ENCODE measurements at places on chromosomes 7 and 10.

DNA sequence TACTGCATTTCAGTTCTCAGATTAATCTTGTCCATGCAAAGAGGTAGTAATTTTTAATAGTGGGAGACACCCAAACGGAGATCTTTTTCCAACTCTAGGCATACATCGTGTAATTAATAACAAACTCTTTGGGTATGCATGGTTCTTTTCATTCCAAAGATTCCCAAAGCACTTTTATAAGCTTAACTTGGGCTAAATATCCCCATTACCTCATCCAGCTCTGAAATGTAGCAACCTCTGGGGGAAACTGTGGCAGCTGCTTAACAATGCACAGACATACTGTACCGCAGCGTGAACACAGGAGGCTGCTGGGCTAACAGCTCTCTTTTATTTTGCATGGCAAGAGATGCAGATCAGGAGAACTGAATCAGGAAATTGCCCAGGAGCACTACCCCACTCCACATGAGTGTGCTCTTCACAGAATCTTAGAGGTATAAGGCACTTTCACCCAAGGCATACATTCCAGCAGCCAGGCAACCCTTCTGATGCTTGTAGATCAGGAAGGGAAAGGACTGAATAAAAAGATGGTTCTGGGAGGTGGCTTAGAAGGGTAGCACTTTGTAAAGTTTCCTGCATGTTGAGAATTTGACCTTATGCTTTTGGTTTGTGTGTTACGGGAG lies 114.4 kb upstream of the GLI3 start:
- DNase-seq = no peak

DNA sequence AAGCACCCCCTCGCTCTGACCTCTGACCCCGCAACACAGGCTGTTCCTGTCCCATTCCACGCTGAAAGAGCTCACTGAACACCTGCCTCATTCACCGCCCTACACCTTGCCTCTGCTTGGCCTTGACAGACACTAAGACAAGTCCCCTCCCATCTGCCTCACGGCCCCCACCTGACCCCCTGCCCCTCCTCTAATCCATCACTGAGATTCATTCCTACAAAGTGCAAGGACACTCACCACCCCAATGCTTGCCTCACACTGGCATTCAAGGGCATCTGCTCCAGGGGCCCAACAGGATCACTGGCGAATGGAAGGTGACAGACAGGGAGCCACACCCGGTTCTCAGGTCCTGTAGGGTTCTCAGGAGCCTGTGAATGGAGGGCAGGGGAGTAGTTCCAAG lies 68.1 kb upstream of the NANOS1 start:
- no peak for DNase-seq

DNA sequence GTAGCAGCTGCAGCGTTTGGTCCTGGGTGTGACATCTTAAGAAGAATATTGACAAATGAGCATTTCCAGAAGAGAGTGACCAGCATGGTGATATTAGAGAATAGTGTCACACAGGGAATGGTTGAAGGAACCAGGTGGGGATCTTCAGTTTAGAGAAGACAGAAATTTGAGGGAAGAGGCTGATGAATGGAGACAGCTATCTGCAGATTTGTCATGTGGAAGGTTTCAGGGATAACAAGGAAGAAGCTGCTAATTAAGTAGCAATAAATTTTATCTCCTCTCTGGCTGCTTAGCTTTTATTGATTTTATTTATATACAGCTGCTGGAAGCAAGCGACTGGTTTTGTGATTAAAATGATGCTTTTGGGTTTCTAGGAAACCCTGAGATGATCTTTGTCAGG lies 26.0 kb downstream of the SDK1 start:
- no peak for DNase-seq

- no peak for DNase-seq
Observed at GRCh38 chr7:102843850-102844249, 69.0 kb upstream of the LRRC17 start.

DNA sequence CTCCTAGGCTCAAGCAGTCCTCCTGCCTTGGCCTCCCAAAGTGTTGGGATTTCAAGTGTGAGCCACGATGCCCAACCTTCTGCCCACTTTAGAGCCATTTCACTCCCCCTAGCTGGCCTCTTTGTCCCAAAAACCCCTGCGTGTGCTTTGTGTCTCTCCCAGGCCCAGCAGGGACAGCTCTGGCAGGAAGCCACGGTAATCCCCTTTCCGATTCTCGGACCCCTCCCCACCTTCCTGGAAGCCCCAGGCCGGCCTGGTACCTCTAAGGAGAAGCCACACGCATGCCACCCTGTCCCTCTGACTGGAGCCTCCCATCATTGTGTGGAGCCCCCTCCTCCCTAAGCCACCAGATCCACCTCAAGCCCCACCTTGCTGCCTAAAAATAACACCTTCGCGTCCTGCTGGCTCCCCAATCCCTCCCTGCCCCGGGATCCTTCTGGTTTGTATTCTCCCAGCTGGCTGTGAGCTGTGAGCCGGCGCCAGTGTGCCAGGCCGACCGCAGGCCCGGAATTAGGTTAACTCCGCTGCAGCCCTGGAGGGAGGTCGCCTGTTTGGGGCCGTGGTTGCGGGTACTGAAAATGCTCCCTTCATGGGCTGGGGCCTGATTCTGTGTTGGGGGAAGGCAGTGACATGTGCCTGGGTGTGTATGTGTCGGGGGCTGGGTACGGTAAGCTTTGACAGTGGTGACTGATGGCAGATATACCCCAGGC lies 16.4 kb upstream of the SRRM3 start:
- no peak for DNase-seq

DNA sequence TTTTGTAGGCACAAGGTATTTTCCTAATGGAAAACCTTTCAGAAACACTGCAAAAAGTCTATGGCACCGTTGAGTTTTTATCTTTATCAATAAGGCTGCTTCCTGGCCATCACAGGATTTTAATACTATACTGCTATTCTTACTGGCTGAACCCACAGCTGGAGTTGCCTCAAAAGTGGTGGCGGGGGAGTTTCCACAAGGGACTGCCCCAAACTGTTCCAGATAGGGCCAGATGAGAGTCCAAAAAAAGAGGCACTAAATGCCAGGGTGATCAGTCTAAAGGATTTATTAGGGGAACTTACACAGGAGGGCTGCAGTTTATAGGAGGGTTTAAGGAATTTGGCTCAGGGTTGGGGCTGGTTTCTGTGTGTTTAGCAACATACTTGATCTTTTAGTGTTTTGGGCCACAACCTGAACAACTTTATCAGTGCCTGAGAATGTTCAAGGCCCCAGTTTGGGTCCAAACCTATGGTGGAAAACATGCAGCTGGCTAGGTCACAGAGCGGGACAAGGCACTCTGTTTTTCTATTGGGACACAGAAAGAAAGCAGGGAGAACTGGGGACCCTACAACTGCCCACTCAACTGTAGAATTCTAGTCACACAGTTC lies 41.4 kb downstream of the STAM start:
- no peak for DNase-seq

DNA sequence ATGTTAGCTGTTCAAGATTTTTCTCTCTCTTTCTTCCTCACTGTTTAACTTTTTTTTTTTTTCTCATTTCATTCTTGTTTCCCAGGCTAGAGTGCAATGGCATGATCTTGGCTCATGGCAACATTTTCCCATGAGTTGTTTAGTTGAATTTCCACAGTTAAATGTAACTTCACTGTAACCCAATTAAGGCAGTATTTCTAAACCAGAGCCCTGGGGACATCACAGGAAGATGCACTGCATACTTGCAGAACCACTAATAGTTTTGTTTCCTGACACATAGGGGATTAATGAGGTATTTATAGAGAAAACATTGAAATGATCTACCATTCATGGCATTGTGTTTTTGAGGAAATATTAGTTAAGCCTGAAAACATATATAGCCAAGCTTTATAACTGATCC lies 795.6 kb upstream of the GHITM start:
- no peak for DNase-seq

DNA sequence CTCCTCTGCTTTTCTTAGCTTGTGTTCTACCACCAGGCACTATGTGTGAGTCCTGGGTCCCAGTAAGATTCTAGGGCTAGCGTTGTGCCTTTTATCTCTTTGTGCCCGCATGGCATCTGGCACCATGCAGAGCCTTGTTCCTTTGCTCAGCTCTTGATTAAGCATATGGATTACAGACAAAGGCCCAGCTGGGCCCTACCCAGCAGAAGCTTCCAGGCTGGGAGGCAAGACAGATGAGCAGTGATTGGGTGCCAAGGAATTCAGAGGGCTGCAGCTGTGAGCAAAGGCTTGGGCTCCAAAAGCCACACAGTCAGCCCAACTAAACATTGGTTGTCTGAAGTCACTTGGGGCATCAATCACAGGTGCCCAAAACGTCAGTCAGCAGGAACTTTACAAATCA lies 2.0 kb downstream of the ACSM6 start:
- DNase-seq = no peak

- DNase-seq = no peak
Observed at GRCh38 chr10:78628976-78629375, 439.8 kb upstream of the ZMIZ1 start.

- DNase-seq = no peak
Observed at GRCh38 chr7:121456785-121457359, 60.8 kb upstream of the FAM3C start.
